T-helper 9 cell (primary cell): ENCODE measurements at places on chromosomes 2 and 18.

GRCh38 chr18:48365965-48366364 is 43.2 kb downstream of the ZBTB7C start:
- DNase-seq, result no peak

- DNase-seq, result no peak
Observed at GRCh38 chr18:45660746-45661145, 45.5 kb downstream of the SLC14A2 start.

- DNase-seq, result no peak
Observed at GRCh38 chr2:236857246-236857645, 228.4 kb upstream of the COPS8 start.

DNA sequence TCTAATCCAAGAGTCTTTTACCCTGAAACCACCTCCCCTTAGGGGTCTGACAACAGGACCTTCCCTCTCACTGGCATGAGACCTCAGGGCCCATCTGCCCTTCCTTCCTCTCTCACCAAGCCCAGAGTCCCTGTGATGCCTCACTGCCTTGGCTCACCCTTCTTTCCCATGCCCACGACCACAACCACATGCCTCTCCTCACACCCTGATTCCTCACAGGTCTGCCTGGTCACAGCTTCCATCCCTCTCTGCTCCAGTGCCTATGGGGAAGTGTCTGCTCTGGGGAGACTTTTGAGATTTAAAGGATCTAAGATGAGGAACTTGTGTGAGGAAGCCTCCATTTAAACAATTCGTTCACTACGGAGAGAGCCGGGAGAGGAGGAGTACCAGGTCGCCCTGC is 98.9 kb upstream of the SH3BP4 start:
- DNase-seq, result no peak

DNA sequence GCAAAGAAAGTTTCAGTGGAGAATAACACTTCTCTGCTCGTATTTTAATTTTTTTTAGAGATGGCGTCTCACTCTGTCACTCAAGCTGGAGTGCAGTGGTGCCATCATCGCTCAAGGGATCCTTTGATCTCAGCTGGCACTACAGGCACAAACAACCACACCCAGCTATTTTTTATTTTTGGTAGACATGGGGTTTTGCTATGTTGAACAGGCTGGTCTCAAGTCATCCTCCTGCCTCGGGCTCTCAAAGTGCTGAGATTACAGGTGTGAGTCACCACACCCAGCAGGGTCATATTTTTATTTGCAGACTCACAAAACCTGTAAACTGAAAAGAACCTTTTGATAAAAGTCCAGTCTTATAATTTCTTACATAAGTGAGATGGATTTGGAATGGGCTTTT is 2.6 kb downstream of the TRAK2 start:
- DNase-seq, result peak; percentile 12

- DNase-seq, result no peak
Observed at GRCh38 chr2:37871456-37872191, 53.5 kb upstream of the RMDN2 start.

GRCh38 chr2:240601061-240601830 is 14.7 kb downstream of the CAPN10 start:
- DNase-seq, result no peak

- DNase-seq, result no peak
Observed at GRCh38 chr2:166090346-166090745, 37.5 kb downstream of the SCN1A start.

GRCh38 chr2:83596592-83597282 is 862.3 kb downstream of the SUCLG1 start:
- DNase-seq, result no peak

DNA sequence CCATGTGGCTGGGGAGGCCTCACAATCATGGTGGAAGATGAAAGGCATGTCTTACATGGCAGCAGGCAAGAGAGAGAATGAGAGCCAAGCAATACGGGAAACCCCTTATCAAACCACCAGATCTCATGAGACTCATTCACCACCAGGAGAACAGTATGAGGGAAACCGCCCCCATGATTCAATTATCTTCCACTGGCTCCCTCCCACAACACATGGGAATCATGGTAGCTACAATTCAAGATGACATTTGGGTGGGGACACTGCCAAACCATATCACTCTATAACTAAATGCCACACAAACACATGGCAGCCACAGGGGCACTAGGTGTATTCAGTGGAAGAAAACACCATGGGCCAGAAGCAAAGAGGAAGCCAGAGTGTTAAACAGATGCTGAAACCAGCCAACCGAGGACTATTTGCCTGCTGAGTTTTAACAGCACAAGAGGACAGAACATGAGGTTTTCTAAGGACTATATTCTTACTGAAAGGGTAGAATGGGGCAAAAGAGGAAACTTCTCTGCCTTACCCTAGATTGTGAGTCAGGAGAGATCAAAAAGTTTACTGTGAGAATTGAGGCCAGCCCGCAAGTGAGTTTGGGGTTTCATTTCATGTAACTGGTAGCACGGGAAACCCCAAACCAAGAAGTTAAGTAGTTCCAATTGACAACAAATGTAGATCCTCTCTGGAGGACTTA is 49.2 kb downstream of the SIGLEC15 start:
- peak; percentile 25 for DNase-seq

- DNase-seq, result no peak
Observed at GRCh38 chr2:190846746-190847145, 33.9 kb upstream of the GLS start.

DNA sequence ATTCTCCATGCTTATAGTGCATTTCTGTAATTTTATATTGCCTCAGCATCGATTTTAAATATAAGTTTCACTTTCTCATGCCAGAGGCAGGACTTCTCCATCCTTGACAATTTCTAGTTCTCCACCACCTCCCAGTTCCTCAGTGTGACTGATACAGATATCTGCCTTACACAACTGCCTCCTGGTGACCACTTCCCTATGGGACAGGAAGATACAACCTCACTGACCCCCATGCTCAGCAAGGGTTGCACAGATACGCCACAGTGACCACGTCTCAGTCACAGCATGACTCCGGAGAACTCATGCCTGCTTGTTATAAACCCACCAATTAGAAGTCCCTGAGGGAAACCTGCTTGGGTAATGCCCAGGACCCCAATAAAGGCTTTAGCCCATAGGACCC is 284.0 kb upstream of the MC4R start:
- no peak for DNase-seq

- no peak for DNase-seq
Observed at GRCh38 chr18:9637036-9637767, 22.8 kb upstream of the PPP4R1 start.

- no peak for DNase-seq
Observed at GRCh38 chr2:207503234-207503633, 26.5 kb upstream of the CREB1 start.

DNA sequence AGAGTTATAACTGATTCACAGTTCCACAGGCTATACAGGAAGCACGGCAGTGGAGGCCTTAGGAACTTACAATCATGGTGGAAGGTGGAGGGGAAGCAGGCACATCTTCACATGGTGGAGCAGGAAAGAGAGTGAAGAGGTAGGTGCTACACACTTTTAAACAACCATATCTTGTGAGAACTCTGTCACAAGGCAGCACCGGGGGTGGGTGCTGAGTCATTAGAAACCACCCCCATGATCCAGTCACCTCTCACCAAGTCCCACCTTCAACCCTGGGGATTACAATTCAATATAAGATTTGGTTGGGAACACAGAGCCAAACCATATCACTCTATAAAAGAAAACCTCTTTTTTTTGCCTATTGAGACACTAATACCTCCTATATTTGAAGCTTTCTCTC is 1108.5 kb upstream of the CDH2 start:
- DNase-seq, result no peak

DNA sequence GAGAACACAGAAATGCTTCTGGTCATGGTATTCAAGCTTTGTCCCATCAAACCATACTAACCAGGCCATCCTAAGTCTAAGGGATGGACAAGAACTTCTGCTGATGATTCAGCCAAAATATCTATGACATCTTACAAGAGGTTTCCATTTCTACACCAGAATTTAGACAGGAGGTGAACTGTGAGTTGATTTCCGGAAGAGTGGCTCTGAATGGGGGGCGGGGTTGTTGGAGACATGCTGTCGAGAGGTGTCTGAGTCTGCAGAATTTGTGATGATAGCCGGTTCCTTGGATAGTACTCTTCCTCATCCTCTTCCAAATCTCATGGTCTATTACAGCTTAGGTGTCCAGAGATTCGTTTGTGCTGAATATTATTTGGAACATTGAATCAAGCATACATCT is 408.7 kb upstream of the TCF4 start:
- DNase-seq, result no peak

DNA sequence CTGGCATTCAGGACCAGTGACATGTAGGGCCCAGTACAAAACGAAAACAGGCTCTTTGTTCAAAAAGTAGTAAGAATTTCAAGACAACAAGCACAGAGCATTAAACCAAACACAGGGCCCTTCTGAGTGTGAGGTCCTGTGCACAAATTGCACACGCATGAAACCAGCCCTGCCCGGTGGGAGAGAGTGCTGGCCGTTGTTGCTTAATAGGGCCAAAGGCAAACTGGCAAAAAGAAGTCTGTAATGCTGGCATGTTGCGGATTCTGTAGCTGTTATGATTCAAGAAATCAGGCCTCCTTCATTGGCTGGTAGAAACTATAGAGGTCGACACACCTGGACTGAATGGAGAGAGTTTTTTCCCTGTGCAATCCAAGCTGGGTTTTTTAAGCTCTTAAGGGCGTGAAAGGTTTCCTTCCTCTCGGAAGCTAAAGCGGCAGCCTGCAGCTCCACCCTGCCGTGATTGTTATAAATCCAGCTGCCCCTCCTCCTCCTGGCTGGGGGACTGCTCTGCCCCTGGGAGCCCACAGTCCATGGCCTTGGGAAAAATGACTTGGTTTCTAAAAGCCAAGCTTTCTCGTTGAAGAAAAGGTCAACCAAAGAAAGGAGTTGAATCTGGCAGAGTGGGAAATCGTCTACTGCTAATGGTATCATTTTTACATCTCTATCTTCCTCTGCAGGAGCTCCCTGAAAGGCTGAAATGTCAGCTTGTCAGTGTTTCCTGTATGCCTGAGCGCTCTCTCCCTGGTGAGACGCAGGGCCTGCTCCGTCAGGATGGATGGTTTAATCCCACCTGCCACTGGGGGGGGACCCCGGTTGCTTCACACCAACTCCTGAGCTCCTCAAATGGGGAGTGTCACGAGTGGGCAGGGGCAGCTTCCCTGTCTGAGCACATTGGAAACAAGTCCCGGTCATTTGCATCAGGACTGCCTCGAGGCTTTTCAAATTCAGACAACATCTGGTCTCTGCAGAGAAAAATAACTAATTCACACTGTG is 143.6 kb downstream of the ALPK2 start:
- DNase-seq, result no peak

GRCh38 chr2:5877360-5877759 is 185.2 kb downstream of the SOX11 start:
- no peak for DNase-seq

- no peak for DNase-seq
Observed at GRCh38 chr2:234245945-234246344, 195.4 kb downstream of the SPP2 start.

DNA sequence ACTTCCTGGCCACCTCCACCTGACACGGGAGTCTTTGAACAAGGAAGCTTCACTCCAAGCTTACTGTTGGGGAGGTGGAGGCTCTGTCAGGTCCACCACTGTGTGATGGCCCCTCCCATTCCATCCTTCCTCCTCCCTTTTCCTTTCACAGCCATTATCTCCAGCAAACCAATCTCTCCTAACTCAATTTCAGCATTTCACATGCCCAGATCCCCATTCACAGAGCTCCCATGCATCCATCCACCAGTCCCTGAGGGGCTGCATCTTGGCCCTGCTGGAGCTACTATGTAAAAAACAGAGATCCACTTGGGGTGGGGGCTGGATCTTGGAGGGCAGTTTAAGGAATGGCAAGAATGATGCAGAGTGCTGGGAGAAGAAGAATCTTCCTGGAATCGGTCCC is 129.0 kb upstream of the COPS8 start:
- DNase-seq, result no peak

DNA sequence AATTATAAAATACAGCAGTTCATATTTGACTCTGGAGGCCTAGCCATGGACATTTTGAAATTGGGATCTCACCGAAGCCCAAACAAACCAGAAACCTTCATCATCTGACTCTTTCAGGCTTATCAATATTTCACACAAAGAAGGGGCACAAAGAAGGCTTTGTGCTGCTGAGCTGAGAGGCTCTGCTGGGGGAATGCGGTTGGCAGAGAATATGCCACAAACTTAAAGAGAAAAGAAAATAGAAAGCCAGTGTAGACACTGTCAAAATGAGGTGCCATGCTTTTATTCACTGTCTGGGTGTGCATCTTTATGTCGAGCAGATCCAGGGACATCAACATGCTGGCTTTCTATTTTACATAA is 162.6 kb downstream of the QPCT start:
- DNase-seq, result no peak

- DNase-seq, result no peak
Observed at GRCh38 chr2:159744363-159744762, 32.1 kb downstream of the MARCHF7 start.

DNA sequence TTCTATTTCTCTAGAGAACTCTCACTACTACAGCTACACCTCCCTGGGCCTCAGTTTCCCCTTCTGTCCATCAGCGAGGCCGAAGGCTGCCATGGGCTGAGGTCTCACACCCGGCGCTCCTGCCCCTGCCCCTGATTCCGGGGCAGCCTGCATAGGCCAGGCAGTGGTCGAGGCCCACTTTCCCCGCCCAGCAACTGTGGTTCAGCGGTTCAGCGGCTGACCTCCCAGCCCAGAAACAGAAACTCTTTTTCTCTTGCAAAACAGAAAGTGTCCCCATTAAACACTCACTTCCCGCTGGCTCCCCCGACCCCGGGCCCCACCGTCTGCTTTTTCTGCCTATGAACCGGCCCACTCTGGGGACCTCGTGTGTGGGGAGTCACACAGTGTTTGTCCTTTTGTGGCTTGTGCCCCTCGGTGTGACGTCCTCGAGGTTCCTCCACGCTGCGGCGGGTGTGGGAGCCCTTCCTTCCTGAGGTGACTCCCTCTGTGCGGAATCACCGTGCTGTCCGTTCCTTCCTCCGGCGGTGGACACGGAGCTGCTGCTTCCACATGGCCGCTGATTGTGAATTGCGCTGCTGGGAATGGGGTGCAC is 16.0 kb downstream of the PDCD1 start:
- no peak for DNase-seq

GRCh38 chr2:86143307-86143706 is 37.3 kb downstream of the PTCD3 start:
- no peak for DNase-seq

DNA sequence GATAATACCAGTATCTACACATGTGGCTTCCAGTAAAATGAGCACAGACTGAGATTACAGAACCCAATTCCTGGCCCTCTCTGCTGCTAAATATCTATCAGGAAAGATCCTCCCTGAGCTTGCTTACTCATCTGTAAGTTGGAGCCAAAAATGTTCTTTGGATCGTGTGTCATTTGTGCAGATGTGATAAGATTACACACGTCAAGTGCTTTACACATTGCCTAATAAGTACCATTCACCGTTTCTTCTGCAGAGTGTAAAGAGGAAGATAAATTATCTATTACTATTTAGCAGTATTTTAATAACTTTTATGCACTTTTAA is 23.2 kb upstream of the SLC20A1 start:
- DNase-seq, result no peak

GRCh38 chr2:55084641-55085040 is 34.4 kb upstream of the RTN4 start:
- no peak for DNase-seq

GRCh38 chr18:48735080-48735676 is 196.3 kb downstream of the CTIF start:
- no peak for DNase-seq

GRCh38 chr2:130374587-130375290 is 18.9 kb downstream of the PTPN18 start:
- DNase-seq, result no peak
